NCI-H2227 treated with DMSO at 0.1 percent for 48 hours (cell line): ENCODE measurements at places on chromosomes 3 and 15.

DNA sequence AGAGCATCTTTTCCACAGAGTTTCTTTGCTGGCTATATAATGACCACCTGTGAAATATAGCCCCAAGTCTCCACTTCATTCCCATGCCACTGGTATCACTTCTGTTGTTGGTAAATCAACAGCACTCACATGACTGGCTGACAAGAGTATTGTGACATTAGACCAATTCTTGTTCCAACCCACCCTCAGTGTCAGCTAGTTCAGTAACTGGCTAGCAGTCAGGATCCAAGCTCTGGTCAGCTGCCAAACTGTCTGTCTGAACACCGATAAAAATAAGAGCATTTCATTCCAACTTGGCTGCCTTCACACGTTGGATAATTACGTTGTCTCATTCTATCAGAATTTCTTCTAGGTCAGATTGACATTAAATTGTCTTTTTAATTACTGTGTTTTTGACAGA lies 166.5 kb downstream of the USP13 start:
- DNase-seq = no peak

GRCh38 chr15:29437888-29438702 lies 168.5 kb upstream of the NSMCE3 start:
- no peak for DNase-seq

- no peak for DNase-seq
These were observed 20.7 kb downstream of the TIMP4 start for GRCh38 chr3:12138044-12138443.

GRCh38 chr3:116254541-116254940 lies 190.7 kb downstream of the LSAMP start:
- no peak for DNase-seq

- no peak for DNase-seq
These were observed 88.7 kb upstream of the C15orf39 start for GRCh38 chr15:75112848-75113492.

GRCh38 chr3:160180581-160181216 lies 44.5 kb upstream of the C3orf80 start:
- no peak for DNase-seq

- DNase-seq = no peak
These were observed 111.0 kb downstream of the NSUN3 start for GRCh38 chr3:94173673-94174434.

DNA sequence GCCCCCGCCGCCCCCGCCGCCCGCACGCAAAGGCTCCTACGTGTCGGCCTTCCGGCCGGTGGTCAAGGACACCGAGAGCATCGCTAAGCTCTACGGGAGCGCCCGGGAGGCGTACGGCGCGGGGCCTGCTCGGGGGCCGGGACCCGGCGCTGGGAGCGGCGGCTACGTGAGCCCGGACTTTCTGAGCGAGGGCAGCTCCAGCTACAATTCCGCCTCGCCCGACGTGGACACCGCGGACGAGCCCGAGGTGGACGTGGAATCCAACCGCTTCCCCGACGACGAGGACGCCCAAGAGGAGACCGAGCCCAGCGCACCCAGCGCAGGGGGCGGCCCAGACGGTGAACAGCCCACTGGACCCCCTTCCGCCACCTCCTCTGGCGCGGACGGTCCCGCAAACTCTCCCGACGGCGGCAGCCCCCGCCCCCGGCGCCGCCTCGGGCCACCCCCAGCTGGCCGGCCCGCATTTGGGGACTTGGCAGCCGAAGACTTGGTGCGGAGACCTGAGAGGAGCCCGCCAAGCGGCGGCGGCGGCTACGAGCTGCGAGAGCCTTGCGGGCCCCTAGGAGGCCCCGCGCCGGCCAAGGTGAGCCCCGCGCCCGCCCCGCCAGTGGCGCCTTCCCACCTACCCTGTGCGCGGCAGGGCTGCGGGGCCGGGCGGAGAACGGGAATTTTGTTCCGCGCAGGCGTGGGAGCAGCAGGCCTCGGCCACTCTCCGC lies 2.4 kb downstream of the SKOR1 start:
- DNase-seq = no peak

- DNase-seq = no peak
These were observed 154.6 kb downstream of the EEFSEC start for GRCh38 chr3:128307781-128308469.

GRCh38 chr3:66729687-66730393 lies 229.0 kb upstream of the LRIG1 start:
- no peak for DNase-seq

GRCh38 chr3:178663201-178663934 lies 127.1 kb downstream of the KCNMB2 start:
- DNase-seq = no peak

DNA sequence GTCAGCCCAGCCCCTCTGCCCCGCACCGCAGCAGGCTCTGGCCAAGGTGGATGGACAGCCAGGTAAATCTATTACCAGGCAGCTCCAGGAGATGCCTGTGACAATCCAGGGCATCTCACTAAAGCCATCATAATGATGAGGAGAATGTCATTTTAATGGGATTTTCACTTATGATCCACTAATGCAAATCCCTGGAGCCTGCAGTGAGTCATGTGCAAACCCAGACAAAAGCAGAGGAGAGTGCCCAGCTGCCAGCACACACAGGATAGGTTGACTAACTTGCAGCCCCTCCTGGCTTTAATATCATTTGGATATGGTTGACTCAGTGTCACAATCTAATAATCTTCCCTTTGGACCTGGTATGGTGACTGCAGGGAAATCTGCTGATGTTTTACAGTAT lies 206.9 kb upstream of the TRIM42 start:
- no peak for DNase-seq

DNA sequence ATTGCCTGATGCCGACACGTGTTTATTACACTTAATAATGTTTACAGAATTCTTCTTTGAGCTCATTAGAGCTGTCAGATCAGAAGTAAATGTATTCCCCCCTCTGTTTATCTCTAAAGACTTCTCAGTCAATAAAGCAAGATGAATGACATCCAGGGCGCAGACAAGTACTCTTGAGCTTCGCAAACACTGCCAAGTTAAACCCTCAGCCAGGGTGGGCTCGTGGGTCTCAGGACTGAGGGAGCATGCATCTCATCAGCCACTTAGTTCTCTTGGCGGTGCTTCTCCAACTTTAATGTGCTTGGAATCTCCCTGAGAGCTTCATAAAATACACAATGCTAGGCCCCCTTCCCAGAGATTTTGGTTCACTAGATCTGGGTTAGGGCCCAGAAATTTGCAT lies 333.9 kb upstream of the THRB start:
- peak; percentile 11 for DNase-seq

- DNase-seq = no peak
These were observed 8.2 kb downstream of the TMOD2 start for GRCh38 chr15:51759557-51760070.

DNA sequence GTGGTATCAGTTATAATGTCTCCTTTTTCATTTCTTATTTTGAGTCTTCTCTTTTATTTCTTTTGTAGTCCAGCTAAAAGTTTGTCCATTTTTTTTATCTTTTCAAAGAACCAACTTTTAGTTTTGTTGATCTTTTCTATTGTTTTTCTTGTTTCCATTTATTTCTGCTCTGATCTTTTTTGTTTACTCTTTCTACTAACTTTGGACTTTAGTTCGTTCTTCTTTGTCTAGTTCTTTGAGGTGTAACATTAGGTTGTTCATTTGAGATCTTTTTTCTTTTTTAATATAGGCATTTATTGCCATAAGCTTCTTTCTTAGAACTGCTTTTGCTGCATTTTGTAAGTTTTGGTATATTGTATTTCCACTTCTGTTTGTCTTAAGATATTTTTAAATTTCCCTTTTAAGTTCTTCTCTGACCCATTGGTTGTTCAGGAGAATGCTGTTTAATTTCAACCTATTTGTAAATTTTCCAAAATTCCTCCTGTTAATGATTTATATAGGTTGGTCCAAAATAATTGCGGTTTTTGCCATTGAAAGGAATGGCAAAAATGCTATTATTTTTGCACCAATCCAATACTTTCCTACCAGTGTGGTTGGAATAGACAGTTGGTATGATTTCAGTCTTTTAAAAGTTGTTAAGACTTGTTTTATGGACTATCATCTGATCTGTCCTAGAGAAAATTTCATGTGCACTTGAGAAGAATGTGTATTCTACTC lies 51.2 kb downstream of the KAT2B start:
- DNase-seq = no peak

DNA sequence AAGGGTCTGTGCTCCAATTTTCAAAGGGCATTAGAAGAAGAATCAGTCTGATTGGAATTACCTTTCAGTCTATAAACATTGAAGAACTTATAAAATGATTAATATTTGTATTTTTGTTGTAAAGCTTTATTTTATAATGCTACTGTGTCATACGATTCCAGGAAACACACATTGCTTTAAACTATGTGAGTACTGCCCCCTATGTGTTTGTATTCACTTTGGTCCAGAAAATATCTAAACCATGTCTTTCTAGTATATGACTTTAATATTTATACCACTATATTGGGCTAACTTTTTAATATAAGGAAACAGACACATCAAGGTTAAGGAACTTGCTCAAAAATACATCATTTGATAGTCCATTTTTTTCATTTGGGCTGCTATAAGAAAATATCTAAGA lies 3.2 kb upstream of the RIOX2 start:
- no peak for DNase-seq

DNA sequence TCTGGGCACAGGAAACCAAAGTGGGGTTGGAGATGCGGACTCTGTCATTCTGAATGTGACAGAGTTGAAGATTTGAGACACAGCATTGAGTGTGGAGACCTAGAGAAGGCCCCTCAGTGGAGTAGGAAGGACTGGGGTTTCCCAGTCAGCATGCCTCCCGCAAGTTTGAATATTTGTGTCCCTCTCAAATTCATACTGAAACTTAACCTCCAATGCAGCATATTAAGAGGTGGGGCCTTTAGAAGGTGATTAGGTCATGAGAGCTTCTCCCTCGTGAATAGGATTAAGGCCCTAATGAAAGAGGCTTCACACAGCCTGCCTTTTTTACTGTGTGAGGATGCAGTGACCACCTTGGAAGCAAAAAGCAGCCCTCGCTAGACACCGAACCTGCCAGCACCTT lies 8.0 kb downstream of the HDDC3 start:
- no peak for DNase-seq

- DNase-seq = no peak
These were observed 45.7 kb upstream of the STT3B start for GRCh38 chr3:31486865-31487533.

DNA sequence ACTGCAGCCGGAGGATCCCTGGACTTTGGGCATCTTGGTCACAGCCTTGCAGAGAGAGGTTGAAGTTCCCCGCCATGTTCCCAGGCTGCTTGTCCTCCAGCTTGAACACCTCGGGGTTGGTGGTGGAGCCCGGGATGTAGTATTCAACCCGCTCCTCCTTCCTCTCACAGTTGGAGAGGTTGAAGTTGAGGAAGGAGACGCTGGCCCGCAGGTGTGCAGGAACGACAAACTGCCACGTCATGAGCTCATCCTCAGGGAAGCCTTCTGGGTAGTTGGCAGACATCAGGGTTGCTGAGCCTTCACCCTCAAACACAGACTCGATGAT lies 35.7 kb downstream of the CDCP1 start:
- DNase-seq = no peak

GRCh38 chr15:70050441-70050840 lies 47.3 kb downstream of the TLE3 start:
- no peak for DNase-seq

GRCh38 chr3:58206406-58207011 lies 4.3 kb downstream of the DNASE1L3 start:
- no peak for DNase-seq

GRCh38 chr15:43941071-43941470 lies 114.3 kb downstream of the WDR76 start:
- DNase-seq = no peak

DNA sequence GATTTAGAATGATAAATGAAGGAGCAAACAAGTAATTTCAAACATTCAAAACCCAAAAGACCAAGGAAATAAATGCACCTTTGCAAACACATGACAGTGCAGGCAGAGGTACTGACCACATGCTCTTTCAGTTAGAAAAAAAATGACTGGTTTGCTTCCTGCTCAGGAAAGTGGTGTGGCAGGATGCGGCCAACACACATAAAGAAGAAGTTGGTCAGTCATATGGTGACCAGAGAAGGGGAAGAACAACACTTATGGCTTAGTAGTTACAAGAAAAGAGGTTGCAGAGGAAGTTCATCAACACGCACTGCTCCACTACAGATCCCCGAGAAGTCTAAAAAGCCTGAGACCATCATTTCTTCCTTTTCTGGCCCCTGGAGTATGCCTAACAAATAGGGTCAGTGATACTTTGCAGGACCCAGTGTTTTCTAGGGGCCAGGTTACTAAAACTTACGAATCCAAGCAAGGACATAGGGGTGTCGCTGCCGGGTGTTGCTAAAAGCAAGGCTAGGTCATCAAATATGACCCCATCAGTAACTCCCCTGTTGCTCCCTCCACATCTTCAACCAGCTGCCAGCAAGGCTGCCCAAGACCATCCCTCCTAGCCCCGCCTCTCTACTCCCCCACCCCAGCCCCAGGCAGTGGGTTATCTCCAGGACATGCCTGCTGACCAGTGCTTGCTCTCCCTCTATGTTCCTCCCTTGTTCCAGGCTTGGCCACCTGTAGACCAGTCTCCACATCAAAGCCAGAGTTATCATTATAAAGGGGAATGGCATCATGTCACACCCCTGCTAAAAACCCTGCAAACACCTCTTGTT lies 11.2 kb downstream of the ATP8B4 start:
- no peak for DNase-seq

DNA sequence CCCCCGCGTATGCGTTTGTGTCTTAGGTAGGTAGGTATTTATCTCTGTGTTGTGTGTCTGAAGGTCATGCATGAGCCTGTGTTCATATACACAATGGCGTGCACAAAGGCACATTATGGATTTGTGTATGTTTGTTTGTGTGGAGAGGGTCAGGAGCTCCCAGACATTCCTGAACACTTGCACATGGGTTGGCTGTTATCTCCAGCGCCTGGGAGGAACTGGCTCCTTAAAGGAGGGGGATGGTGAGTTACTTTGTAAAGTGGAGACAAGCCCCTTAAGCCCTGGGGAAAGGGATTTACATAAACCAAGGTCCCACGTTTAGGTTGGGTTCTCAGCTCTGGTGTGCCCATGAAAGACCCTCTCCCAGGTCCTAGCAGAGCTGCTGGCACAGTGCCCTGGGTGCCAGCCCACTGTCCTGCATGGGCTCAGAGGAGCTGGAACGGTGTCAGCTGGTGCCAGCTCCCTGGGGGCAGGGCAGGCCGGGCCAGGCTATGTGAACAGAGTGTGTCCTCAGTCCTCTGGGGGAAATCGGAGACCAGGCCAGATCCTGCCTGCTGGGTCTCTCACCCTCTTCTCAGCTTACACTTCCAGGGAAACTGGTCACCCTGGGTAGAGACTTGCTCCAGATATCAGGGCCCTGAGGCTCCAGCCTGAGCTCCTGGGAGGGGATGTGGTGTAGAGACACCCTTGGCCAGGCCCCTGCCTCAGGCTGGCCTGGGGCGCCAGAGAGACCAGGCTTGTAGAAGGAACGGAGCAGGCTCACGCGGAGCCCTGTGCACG lies 25.1 kb downstream of the SNX33 start:
- no peak for DNase-seq

GRCh38 chr3:175913286-175913685 lies 1054.2 kb downstream of the NAALADL2 start:
- no peak for DNase-seq

GRCh38 chr3:77605865-77606264 lies 566.0 kb downstream of the ROBO2 start:
- no peak for DNase-seq

GRCh38 chr3:193348686-193349085 lies 29.9 kb downstream of the ATP13A5 start:
- DNase-seq = no peak

GRCh38 chr15:77818484-77819047 lies 185.9 kb upstream of the LINGO1 start:
- DNase-seq = no peak

- DNase-seq = no peak
These were observed 745.2 kb downstream of the SI start for GRCh38 chr3:164332831-164333802.
